ENCODE measurements at places on chromosomes 3 and 15.
A peak's percentile ranks its signal among the peaks of the same experiment; 100 is the strongest.

DNA sequence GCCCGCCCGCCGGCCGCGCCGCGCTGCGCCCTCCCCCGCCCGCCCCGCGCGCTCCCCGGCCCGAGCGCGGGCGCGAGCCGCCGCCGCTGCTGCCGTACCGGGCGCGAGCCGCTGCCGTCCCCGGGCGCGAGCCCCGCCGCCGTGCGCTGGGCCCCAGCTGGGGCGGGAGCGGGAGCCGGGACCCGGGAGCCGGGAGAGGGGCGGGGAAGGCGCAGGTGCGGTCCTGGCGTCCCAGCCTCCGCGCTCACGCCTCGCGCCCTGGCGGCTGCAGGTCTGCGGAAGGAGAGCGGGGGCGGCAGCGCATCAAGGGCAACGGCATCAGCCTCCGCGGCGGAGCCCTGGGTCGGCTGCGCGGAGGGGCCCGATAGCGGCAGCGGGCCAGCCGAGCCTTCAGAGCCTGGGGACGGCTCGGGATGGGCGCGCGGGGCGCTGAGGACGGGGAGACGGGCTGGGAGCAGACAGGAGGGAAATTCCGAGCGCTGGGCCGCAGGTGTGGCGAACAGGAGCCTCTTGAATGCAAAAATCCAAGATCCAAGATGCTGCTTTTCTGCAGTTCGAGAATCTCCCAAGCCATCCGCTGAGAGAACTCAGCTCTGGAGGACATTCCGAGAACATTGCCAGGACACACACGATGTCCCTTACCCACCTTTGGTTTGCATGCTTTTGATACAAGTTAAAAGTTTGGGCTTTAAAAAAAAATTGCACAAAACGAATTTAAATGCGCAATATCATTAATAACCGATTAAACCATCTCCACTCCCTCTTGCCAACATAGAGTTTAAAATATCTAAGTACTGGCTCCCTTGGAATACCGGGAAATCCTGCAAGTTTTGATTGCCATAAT, 251.1 kb downstream of the TJP1 start:
- no peak for DNase-seq

DNA sequence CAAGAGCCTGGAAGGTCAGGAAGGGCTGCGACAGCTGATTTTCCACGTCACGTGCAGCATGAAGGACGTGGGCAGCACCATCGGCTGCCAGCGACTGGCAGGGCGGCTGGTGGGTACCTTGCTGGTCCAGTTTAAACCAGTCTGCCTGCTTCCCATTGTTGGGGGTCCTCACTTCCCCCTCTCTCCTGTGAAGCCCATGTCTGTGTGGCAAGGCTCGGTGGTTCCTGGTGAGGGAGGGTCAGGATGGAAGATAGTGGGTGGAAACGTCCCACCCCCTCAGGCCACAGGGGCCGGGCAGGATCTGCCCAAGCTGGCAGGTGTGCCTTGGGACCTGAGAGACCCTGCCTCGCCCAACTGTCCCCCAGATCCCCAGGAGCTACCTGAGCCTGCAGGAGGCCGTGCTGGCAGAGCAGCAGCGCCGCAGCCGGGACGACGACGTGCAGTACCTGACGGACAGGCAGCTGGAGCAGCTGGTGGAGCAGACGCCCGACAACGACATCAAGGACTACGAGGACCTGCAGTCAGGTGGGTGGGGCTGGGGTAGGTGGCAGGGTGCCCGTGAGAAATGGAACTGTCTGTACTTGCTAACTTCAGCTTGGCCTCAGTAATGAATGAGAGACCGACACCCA, 108.2 kb downstream of the LRRK1 start:
- DNase-seq, result no peak

DNA sequence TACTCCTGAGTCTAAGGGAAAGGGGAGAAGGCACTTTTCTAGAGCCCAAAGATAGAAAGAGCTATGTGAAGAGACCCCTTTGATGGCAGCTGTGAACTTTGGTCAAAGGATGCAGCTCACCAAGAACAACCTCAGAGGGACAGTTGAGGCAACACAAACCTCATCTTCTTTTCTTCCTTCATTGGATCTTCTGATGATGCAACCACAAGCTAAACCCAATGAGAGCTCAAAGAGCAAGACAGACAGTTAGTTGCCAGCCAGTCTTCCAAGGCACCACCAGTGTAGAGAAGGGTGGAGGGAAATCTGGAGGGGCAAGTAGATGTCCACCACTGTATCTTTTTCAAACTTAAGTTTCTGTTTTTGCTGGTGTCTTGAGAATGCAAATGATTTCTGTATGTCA, 10.4 kb upstream of the MNS1 start:
- no peak for DNase-seq

GRCh38 chr15:94791510-94791909, 560.1 kb downstream of the MCTP2 start:
- no peak for DNase-seq

DNA sequence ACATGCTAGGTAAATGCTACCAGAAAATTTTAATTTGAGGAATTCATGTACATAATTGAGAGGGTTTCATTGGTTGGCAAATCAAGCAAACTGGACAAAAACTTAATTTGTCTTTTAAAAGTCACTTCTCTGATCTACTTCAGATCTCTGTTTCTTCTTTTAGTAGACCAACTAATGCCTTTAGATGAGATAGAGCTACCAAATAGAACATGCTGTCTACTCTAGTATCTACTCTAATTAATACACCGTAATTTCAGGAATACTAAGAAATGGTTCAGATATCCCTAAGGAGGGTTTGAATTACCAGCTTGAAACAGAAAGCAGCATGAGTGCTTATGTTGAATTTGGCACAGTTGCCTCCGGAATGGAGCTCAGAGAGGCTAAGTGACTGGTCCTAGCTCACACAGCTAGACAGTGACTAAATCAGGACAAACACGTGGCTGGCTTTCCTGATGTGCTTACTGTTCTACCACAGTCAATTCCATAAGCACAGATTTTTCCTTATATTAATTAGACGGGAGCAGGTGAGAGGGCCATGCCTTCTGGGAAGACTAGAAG, 225.1 kb downstream of the ITPR1 start:
- no peak for DNase-seq

DNA sequence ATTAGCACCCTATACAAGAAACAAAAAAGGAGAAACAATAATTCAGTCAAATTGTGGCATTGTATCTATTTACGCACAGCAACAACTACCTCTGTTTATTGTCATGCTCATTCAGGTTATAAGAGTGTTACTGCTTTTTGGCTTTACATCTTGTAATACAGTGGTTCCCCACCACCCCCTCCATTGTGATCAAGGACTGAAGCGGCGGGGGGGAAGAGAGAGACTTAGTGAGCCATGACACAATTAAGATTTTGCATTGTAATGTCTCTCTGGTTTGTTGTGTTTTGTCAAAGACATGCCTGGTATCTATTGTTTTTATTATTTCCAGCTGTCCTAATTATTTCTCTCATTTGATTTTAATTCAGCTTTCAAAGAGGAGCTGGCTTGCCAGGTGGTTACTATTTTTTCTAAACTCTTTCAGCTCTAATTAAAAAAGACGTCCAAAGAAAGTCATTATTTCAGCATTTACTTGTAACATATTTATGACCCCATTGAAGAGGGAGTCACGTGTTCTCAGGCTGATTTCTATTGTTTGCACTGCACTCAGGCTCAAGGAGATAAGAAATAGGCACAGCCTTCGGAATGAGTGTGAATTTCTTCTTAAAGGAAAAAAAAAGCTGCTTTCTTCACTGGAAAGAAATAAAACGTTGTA, 234.4 kb upstream of the TBL1XR1 start:
- no peak for DNase-seq

DNA sequence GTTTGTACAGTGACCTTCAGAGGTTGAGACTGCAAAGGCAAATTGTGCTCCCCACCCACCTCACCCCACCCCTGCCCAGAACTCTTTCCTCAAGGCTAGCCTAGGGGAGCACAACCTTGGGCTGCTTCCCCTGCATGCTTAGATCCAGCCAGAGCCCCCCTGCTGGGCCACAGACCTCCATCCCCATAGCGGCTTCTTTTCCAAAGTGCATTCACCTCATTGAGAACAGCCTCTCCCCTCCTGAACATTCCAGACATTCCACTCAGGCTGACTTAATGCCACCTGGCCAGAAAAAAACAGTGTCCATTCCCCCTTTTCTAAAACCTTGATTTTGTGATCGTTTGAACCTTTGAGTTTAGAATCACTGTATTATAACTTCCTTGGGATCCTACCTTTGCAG, 124.4 kb upstream of the TOPAZ1 start:
- no peak for DNase-seq

DNA sequence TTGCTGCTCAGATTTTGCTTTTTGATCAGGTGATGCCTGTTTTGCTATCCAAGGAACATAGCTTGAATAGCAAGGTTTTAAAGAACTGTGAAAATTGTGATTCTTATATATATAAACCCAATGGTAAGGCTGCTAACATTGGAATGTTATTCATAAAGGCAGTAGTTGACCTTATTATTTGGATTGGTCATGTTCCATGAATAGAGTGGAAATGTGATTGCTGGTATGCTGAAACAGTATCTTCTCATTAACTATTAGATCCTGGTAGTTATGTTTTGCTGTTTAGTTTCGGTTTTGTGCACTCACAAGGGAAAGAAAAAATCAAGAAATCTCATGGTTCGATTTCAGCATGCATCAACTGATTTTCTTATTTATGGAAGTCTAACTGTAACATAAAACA, 78.7 kb upstream of the NPHP3 start:
- no peak for DNase-seq

- DNase-seq, result peak; percentile 2
These were observed 215.3 kb downstream of the ROBO2 start for GRCh38 chr3:77254967-77255831.
